ENCODE measurements at places on chromosomes 7 and 10.

GRCh38 chr7:47942132-47942531, 6.1 kb downstream of the PKD1L1 start:
- DNase-seq: no peak

DNA sequence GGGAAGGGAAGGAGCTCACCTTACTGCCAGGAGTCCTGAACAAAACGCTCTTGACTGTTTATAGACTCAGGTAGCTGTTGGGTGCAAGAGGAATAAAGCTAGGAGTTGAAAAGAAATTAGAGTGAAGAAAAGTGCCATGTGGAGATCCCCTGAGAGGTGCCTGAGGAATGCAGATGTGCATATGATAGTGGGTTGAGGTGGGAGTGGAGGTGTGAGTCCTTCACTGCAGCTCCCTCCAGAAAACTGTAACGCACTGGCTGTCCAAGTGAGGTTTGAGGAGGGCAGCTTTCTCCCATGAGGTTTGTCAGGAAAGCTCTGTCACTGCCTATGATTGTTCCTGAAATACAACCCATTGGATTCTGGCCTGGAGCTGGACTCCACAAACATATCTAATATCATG, 904.8 kb upstream of the POT1 start:
- no peak for DNase-seq

DNA sequence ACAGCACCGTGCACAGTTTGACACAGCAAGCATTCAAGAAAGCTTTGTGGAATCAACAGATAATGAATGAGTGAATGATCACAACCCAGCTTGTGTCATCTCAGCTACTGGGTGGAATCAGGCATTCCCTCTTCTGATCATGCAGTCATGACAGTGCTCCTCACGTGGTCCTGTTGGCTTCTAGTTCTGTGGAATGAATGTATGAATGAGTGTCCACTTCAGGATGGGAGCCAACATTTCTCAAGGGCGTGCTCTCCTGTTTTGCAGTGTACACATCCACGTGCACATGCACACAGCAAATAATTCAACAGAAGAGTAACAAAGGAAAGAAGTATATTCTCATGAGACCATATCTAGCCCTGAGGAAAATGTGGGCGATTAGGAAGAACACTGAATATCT, 133.1 kb upstream of the NPVF start:
- DNase-seq: no peak

GRCh38 chr7:4707980-4708411, 25.9 kb downstream of the FOXK1 start:
- DNase-seq: no peak
